ENCODE measurements at places on chromosomes 6 and 20.

- DNase-seq, result no peak
Observed at GRCh38 chr20:59672576-59672975, 68.2 kb downstream of the PHACTR3 start.

DNA sequence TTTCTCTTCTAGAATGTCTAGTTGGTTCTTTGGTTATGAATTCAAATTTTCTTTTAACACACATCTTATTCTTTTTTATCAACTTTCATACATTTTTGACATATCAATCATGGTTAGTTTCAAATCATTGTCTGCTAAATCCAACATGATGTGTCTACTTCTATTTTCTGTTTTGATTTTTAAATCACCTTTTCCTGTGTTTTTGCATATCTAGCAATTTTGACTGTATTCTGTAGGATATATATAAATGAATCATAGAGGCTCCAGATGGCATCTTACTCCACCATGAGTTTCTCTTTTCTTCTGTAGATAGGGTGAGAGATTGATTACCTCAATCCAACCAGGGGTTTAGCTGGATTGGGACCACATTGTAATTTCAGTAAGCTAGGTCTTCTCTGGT lies 34.3 kb upstream of the CARMIL1 start:
- DNase-seq, result no peak

DNA sequence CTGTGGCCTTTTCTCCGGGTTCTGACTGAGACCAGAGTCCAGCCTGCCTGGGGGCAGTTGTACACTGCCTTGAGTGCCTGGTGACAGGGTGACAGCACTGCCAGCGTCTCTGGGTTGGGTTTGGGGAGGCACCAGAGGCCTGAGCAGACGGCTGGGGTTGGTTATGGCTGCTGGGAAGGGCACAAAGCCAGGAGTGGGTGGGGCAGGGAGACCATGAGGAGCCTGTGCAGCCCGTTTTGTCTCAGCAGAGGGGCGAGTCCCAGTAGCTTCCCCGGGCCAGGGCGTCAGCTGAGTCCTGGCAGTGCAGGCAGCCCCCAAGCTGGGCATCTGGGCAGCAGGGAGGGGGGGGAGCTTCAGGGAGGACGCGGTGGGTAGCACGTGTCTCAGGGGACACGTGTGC lies 15.3 kb upstream of the SULF2 start:
- DNase-seq, result no peak

DNA sequence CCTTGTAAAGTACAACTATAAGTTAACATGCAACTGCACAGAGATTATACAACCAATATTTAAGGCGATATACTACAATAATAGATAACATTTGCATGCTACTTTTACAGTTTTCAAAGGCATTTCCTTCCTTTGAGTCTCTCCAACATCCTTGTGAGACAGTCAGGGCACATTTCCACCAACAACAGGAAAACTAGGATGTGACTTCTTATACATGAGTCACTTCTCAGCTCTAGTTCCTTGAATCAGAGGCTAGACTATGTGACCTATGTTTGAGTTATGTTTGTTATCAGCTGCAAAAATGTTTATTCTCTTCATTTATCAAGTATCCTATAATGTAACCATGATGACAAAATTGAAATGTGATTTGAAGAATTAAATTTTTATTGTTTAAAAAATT lies 51.7 kb upstream of the TFAP2D start:
- DNase-seq, result no peak

- no peak for DNase-seq
Observed at GRCh38 chr20:35011589-35012226, 56.0 kb downstream of the MYH7B start.

DNA sequence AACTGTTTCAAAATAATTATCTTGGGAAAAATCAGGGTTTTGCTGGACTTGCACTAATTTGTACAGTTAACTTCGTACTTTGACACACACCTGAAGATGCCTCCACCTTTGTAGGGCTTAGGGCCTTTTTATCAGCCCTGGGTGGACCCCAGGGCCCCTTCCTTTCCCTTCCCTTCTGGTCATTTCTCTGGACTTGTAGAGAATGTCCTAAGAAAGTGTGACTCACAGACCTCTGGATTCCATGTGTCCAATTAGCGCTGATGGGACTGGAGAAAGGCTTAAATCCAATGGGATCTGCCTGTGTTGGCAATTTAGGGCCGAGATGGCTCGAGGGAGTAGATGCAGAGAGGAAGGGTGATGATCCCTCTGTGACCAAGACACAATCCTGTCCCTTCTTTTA lies 9.3 kb downstream of the TRIM15 start:
- no peak for DNase-seq

DNA sequence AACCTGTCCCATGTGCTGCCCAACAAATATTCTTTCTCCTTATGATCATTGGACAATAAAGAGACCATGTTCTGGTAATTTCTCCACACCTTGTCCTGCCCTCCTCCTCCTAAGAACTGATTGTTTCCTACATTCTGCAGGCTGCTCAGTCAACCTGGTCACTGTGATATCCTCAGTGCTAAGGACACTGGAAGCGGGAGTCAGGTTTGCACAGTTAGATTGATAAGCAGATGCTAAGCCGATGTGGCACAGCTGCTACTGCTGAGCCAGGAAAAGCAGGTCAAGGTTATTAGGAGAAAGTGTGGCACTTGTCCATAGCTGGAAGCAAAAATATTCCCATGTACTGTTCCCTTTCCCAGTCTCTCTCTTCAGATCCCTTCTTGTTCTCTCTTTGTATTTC lies 154.8 kb downstream of the TFAP2B start:
- DNase-seq, result no peak

- DNase-seq, result no peak
Observed at GRCh38 chr20:6184086-6184485, 61.3 kb upstream of the FERMT1 start.

DNA sequence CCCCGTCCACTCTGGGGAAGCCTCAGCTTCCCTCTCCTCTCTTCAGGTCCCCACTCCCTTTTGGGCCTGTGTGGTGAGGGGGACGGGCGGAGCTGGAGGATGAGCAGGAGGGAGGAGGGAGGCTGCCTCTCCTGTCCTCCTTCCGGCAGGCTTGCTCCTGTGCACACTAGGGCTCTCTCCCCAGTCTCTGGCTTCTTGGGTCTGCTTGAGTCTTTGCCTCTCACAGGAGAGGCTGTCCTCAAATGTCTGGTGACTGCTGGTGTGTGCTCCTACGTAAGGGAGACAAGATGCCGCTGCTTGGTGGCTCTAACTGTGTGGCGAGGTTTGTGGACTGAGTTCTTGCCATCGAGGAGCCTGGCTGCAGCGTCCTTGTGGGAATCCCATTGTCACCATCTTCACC lies 8.8 kb upstream of the SMOC2 start:
- DNase-seq, result no peak

DNA sequence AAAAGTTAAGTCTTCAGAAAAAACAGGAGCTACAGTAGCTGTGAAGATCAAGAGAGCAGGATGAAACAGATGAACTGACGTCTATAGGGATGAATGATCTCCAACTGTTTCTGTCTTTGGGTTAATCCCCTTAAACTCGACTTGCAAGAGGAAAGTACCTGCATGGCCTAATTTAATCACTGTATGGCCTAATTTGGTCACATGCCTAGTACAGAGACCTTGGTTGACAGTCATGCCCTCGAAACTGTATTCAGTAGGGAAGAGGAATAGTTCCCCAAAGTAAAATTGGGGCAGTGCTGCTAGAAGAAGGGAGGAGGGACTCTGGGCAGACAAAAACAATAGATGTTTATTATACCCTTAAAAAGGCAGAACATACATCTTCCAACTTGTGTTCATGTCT lies 10.0 kb upstream of the SMAP1 start:
- DNase-seq, result no peak

GRCh38 chr6:45689926-45690615 lies 312.3 kb upstream of the SUPT3H start:
- no peak for DNase-seq

DNA sequence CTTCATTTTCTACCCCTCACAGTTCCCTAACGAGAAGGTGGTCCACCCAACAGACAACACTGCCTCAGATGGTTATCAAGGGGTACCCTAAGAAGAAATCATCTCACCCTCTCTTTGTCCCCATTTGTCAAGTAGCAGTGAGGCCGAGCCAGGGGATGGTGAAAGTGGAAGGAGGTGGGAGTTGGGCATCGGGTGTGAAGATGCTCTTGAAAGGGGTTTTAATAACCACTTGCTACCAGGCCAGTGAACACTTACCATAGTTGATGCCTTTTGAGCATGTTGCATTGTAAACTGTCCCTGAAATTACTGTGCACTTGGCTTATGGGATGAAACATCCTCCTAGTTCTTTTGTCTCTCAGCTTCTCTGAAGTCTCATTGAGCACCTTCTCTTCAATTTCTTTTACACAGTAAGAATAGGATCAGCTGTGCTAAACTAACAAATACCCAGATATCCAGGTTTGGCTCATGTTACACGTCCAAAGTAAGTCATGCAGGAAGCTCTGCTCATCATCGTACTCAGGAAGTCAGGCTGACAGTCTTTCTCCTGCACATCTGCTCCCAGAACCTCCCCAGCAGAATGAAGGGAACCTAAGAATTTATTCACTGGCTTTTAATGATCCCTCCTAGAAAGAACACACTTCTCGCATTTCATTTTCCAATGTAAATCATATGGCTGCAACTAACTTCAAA lies 13.3 kb downstream of the HLA-DPB1 start:
- no peak for DNase-seq

GRCh38 chr20:33099843-33100538 lies 20.5 kb downstream of the BPIFB4 start:
- no peak for DNase-seq

DNA sequence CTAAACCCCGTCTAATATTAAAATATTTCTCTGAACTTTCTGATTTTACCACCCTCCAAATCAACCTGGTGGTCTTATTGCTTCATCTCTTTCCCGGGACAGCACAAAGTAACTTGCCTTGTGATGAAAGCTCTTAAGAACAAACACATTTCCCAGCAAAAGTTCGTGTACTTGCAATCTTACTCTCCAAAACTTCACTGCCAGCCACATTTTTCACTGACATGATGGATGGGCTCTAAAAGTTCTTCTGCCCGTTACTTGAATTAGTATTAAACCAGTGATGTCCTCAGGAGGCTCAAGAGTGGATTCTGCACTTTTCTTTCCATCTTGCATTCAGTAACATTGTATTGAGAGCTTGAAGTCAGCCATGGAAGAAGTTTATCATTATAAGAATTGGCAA lies 731.6 kb upstream of the GJE1 start:
- peak; percentile 82 for DNase-seq

GRCh38 chr6:70289299-70289698 lies 13.6 kb downstream of the COL9A1 start:
- DNase-seq, result no peak

- DNase-seq, result peak; percentile 75
Observed at GRCh38 chr6:18216411-18216810, 47.9 kb downstream of the DEK start.

GRCh38 chr6:56595490-56596122 lies 47.1 kb downstream of the DST start:
- peak; percentile 68 for DNase-seq

GRCh38 chr20:41166201-41167117 lies 29.1 kb downstream of the PLCG1 start:
- no peak for DNase-seq

- no peak for DNase-seq
Observed at GRCh38 chr20:20459726-20460125, 91.8 kb downstream of the INSM1 start.

GRCh38 chr6:53813801-53814200 lies 19.0 kb downstream of the LRRC1 start:
- no peak for DNase-seq

DNA sequence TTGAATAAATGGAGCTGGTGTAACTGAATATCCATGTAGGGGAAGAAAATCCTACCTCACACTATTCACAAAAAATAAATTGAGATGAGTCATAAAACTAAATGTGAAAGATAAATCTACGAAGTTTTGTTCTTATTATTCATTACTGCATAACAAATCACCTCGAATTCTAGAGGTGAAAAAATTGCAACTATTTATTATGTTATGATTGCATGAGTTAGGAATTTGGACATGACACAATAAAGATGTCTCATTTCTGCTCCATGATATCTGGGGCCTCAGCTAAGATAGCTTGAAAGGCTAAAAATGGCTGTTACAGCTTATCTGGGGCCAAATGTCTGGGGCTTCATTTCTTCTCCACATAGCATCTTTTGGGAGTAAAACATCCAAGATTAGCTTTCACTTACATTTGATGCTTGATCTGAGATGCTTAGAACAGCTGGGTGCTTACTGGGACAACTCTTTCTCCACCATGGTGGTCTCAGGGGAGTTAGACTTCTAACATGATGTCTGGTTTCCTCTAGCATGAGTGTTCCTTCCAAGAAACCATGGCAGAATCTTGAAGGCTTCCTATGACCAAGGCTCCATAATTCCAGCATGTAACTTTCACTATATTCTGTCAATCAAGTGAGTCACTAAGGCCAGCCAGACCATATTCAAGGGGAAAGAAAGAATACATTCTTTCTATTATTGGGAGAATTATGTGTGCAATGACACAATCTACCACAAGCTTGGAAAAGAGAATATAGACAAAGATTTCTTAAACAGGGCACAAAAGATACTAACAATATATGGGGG lies 30.1 kb downstream of the OR2B6 start:
- DNase-seq, result peak; percentile 2

- peak; percentile 49 for DNase-seq
Observed at GRCh38 chr6:165245287-165245686, 64.1 kb downstream of the C6orf118 start.

DNA sequence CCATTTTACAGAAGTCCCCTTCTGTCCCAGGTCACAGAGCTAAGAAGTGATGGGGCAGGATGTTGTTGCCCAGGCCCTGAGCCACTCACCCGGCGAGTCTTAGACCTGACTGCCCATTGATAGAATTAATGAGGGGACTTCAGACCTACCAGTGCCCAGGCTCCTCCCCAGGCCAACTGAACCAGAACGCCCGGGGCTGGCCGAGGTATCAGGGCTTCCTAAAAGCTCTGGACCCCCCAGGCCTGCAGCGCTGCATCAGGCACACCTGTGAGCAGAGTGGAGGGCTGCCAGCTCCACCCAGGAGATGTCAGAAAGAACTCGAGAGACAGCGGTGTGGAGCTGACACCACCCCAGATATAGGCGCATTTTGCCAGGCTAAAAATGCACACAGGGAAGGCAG lies 3.5 kb downstream of the GPR31 start:
- DNase-seq, result no peak

GRCh38 chr6:134647861-134648260 lies 302.0 kb downstream of the ALDH8A1 start:
- peak; percentile 84 for DNase-seq

DNA sequence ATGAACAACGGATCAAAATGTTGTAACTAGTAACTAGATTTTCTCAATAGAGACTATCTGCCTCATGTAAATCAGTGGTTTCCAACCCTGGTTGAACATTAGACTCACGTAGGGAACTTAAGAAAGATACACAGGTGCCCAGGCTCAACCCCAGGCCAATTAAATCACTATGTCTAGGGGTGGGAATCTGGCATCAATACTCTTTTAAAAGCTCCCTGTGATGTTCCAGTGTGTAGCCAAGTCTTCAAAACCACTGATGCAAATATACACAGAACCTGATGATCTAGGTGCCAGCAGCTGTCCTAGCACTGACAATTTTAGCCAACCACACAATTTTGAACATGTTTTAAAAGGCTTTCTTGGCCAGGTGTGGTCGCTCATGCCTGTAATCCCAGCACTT lies 128.7 kb downstream of the TBC1D32 start:
- no peak for DNase-seq

GRCh38 chr6:104541411-104541810 lies 318.3 kb downstream of the HACE1 start:
- no peak for DNase-seq

GRCh38 chr6:129543981-129544380 lies 166.0 kb downstream of the ARHGAP18 start:
- DNase-seq, result no peak
